CD4-positive, alpha-beta T cell treated with Interleukin-12 subunit alpha and Interleukin-12 subunit beta, for 1 hour (primary cell): ENCODE measurements at places on chromosomes 1 and 21.

GRCh38 chr1:31376375-31377134 lies 3.7 kb upstream of the FABP3 start:
- no peak for DNase-seq

- no peak for DNase-seq
These were observed 60.3 kb downstream of the CDC42BPA start for GRCh38 chr1:227257964-227258363.

DNA sequence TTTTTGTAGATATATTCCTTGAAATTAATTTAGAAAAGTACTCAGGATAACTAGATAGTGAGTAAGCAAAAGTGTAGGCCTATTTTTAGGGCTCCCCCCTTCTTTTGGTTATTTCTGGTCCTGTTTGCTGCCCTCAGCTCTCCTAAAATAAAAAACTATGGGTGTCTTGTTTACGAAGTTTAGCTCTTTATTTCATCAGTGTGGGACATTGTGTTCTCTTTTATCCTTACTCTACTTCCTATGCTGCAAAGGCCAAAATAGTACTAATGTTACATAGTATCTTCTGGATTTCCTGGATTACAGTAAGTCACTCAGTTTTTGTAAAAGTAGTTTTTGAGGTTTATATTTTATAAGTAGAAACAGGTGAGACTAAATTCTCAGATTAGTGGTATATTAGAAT lies 15.4 kb downstream of the CEP350 start:
- DNase-seq: no peak

DNA sequence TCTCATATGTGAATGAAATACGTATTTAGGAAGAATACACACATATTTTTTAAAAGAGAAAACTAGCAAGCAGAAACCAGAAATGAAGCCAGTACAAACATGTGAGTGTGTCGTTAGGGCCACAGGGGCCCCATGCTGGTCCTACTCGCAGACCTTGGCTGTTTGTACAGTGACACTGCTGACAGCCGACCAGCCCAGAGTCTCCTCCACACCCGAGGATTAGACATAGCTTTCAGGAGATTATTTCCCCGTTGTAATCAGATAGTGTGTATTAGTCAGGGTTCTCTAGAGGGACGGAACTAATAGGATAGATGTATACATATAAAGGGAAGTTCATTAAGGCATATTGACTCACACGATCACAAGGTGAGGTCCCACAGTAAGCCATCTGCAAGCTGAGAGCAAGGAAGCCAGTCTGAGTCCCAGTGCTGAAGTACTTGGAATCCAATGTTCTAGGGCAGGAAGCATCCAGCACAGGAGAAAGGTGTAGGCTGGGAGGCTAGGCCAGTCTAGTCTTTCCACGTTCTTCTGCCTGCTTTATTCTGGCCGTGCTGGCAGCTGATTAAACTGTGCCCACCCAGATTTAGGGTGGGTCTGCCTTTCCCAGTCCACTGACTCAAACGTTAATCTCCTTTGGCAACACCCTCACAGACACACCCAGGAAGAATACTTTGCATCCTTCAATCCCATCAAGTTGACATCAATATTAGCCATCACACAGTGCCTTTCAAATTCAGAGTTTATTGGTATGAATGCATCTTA lies 51.2 kb downstream of the DIP2A start:
- DNase-seq: no peak

DNA sequence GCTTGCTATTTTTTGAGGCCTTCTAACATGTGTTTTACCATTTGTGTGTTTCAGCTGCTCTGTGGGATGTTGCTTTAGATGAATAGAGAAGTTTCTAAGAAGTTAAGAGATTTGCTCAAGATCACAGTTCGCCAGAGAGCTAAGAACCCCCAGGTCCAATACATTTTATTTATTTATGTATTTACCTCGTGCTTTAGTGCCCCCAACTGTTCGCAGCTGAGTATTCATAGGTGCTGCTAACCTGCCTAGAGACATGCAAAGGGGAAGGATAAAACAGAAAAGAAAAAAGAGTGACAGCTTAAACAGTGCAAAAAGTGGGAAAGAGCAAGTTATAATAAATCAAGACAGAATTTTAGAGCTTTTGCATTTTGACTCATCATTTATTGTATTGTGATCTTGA lies 31.1 kb downstream of the NFYC start:
- no peak for DNase-seq

GRCh38 chr1:164587617-164588501 lies 28.9 kb downstream of the PBX1 start:
- DNase-seq: no peak

DNA sequence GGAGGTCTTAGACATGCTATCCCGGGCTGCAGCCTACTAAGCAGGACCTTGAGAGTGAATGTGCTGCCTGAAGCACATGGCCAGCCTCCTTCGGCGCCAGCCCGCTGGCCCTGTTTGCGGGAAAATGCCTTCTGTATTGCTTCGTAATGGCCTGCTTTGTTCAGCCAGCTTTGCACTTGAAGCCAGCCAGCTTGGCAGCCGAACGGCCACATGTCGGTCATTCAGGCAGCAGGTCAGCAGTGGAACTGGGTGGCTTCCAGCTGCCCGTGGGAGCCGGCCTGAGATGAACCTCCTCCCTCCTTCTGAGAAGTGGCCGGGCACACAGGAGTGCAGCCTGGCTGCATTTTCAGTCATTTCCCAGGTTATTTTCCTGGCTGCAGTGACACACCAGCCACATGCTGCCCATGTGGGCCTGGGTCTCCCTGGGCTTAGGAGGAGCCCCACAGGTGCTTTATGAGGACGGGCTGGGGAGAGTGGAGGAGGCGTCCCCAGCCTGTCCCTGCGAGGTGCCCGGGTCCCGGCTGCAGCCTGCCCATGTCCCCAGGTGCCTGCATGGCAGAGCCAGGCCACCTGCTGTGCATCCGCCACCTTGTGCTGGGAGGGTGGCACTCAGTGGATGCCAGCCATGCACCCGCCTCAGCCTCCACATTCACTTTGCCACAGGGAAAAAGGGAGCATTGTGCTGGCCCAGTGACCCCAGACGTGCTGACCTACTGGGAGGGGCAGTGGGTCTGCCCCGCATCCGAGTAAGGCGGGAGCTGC lies 103.5 kb downstream of the SIK1 start:
- DNase-seq: no peak

GRCh38 chr1:43220905-43221778 lies 48.6 kb upstream of the TMEM125 start:
- no peak for DNase-seq

- no peak for DNase-seq
These were observed at the start of gene TMOD4 for GRCh38 chr1:151175863-151176262. Gene TMOD4 (minus strand): TSS chr1:151175981. CDS start chr1:151174875, 1,106 bp downstream.

- DNase-seq: no peak
These were observed 30.0 kb upstream of the SDE2 start for GRCh38 chr1:226029093-226029496.

- DNase-seq: peak; percentile 63
These were observed 16.7 kb upstream of the PRDM15 start for GRCh38 chr21:41895643-41896493.

DNA sequence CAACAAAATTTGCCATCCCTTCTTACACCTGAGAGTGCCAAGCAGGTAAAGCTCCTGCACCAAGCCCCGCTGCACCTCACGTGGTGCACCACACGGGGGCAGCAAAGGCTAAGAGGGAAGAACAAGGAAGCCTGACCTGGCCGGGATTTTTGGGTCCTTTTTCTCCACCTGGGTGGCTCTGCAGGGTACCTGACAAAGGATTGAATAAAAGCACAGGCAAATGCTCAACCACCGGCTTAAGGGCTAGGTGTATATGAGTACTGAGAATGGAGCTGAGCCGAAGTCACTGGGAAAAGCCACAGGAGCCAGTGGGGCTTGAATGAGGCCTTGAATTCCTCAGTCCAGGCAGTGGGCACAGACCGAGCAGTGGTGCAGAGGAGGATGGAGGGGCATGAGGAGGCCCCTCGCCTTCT lies 36.4 kb downstream of the ZNF697 start:
- DNase-seq: peak; percentile 41

GRCh38 chr1:151802372-151802771 lies 2.8 kb downstream of the LINGO4 start:
- DNase-seq: no peak

GRCh38 chr1:14128096-14128495 lies 428.1 kb downstream of the PRDM2 start:
- DNase-seq: no peak

GRCh38 chr21:31710586-31710985 lies 21.3 kb downstream of the SCAF4 start:
- DNase-seq: no peak

DNA sequence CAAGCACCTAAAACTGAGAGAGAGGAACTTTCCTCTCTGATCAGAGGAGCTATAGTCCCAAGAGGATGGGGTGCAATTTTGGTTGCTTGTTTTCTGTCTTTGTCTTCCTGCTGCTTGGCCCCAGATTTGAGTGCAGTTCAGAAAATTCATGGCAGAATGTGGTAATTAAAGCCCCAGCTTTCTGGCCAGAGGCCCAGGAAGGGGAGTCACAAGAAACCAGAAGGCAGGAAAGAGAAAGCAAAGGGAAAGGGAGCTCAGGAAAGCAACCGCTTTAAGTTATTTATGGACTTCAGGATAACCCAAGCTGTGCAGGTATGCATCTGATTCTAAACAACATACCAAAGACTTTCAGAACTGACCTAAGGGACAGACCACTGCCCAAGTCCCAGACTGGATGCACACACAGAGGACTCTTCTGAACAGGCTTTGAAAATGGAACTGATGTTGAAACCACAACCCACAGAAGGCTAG lies 88.8 kb downstream of the ST3GAL3 start:
- DNase-seq: no peak

GRCh38 chr1:167964646-167965045 lies 27.8 kb upstream of the MPC2 start:
- DNase-seq: no peak

DNA sequence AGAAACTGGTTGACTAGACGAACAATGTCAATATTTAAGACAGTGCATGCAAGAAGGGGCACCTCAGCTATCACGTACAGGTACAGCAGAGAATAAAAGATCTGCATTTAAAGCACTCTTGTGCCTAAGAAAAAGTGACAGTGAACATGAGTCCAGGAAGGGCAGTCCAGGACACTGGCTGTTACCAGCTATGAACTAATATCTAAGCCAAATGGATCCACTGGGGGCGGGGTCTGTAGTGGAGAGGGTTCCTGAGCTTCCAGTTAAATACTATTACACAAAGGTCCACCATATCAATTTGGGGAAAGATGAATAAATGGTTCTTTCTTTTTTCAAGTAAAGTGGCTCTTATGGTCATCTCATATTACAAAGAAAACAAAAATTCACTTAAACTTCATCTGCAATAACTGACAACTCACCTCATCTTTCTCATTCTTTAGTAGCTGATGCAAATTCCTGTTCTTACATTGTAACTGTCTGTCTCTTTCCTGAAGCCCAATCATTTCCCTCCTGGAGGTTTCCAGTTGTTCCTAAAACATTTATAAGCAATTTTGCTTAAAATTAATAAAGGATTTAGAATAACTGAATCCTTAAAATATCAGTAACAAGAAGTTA lies 24.5 kb downstream of the SSX2IP start:
- no peak for DNase-seq

DNA sequence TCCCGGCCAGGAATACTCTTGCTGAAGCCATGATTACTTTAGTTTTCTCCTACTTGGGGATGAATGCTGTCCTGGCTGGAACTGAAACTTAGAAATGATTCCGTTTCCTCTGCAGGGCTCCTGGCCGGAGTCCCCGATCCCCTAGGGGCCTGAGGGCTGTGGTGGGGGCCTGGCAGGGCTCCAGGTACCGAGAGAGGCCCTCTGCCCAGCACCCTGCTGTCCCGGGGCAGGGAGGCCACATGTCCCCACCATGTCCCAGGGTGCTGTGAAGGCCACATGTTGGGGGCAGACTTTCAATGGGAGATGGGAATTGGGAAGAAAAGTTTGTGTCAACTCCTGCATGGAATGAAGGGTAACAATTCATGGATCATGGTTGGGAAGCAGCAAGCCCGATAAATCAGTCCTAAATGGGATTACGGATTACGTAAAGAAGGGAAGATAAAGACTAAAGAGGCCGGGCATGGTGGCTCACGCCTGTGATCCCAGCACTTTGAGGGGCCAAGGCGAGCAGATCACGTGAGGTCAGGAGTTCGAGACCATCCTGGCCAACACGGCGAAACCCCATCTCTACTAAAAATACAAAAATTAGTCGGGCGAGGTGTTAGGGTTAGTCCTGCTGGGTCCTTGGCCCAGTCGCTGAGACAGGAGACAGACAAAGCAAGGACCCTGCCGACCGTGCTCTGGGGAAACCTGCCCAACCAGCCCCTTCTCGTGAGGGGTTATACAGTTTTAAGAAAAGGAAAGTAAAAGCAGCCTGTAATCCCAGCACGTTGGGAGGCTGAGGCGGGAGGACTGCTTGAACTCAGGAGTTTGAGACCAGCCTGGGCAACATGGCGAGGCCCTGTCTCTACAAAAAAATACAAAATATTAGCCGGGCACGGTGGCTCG lies 37.6 kb downstream of the MORN1 start:
- DNase-seq: no peak

DNA sequence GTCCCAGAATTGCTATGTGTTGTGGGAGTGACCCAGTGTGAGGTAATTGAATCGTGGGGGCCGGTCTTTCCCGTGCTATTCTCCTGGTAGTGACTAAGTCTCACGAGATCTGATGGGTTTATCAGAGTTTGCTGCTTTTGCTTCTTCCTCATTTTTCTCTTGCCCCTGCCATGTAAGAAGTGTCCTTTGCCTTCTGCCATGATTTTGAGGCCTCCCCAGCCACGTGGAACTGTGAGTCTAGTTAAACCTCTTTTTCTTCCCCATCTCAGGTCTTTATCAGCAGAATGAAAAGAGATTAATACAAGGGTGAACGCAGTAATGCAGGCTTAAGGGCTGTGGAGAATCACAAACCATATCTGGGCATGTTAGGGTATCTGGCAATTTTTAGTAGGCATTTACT lies 624.0 kb downstream of the USP25 start:
- no peak for DNase-seq

DNA sequence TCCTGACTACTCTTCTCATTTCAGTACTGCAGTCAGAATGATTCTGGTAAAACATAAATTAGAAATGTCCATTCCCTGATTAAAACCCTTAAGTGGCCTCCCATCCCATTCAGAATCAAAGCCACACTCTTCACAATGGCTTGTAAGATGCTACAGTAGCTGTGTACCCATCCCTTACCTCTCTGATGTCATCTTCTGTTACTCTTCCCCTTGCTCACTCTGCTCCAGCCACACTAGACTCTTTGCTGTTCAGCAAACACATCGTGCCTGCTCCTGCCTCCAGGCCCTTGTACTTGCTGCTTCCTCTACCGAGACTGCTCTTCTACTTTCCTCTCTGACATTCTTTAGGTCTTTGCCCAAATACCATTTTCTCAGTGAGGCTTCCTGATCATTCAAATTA lies 4.3 kb upstream of the GPX7 start:
- no peak for DNase-seq

DNA sequence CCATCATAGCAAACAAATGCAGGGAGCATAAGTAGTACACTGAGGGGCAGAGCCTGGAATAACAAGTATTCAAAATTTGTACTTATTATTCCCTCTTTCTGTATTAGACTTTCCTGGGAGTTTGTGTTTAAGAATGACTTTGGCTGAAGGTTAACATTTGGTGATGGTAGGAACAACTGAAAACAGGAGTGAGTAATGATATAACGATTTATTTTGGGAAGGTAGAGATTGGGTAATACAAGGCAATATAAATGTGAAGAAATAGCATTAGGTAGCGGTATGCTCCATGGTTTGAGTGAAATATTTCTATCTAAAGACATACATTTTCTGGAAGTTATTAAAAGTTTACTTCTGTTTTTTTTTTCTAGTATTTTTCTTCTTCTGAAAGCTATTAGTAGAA lies 18.5 kb upstream of the C1orf21 start:
- no peak for DNase-seq
